Caudate nucleus (tissue), 63 donors: ENCODE measurements at places on chromosomes 3 and 15.

DNA sequence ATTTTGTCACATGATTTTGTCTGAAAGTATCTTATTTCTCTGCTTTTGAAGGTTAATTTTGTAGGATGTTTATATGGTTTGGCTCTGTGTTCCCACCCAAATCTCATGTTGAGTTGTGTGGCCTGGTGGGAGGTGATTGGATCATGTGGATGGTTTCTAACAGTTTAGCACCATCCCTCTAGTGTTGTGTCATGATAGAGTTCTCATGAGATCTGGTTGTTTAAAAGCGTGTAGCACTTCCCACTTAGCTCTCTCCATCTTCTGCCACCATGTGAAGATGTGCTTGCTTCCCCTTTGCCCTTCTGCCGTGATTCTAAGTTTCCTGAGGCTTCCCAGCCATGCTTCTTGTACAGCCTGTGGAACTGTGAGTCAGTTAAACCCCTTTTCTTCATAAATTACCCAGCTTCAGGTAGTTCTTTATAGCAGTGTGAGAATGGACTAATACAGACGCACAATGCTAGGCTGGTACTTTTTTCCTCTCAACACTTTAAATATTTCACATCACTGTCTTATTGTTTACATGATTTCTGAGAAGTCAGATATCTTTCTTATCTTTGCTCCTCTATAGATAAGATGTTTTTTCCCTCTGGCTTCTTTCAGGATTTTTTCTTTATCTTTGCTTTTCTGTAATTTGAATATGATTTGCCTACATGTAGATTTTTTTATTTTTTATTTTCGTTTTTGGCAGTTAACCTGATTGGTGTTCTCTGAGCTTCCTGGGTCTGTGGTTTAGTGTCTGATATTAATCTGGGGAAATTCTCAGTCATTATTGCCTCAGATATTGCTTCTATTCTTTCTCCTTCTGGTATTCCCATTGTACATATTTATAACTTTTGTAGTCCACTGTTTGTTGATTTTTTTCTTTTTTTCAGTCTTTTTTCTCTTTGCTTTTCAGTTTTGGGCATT lies 22.2 kb downstream of the BTD start:
- no peak for DNase-seq

DNA sequence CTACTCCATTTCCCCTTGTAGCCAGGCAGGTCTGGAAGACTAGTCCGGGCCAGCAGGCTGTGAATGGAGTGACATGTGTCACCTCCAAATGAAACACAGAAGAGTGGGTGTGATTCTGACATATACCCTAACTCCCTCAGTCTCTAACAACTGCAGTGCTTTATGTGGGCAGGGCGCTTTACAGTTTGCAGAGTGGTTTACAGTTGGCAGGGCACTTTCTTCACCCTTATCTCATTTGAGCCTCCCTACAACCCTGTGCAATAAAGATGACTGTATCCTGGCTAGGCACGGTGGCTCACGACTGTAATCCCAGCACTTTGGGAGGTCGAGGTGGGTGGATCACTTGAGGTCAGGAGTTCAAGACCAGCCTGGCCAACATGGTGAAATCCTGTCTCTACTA lies 176.3 kb downstream of the RAB11A start:
- DNase-seq = no peak

DNA sequence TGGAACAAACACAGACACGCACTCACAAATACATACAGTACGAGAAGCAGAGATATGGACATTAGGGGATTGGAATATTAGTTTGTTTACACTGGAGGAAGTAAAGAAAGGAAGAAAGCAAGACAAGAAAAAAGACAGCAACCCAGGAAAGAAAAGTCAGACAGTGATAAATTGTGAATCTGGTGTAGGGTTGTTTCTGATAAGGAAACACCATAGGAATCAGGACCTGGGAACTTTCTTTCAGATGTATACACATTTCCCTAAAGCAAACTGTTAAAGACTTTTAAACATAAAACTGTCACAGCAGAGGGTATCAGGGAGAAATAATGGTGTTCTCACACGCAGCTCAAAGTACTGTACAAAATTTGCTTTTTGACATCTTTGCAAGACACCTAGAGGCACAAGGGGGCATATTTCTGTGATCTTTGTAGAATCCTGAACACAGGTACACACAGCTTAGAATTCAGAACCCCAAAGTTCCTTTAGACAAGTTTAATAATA lies 153.7 kb downstream of the TUSC7 start:
- no peak for DNase-seq

DNA sequence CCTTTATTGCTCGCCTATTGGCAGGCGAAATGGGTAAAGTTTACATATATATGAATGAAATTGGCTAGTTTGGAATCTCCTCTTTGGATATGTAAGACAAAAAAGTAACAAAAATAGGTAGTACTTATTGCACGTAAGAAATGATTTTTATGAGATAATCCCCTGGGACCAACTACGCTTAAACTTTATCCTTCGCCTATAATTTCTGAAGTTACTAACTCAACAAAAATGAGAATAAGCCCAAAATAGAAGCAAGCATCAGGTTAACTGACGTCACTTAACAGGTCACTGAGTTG lies 438 bp upstream of the SLC49A4 start:
- no peak for DNase-seq

DNA sequence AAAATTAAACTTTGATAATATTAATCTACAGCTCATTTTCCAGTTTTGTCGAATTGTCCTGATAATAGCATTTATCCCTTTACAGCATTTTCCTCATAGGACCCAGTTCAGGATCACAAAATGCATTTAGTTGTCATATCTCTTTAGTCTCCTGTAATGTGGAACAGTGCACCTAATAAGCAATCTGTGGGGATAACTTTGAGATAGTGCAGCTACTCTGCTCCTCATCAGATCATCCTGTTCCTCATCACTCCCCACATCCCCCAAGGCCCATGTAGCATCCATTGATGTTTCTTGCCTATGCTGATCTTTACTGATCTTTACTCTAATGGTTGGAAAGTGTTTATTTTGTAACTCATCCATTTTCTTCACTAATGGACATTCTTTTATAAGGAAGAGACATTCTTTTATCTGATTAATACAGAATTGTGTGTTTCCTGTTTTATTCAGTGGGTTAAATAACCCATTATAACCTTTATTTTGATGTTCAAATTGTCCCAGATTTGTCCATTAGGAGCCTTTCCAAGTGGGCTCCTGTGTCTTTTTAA lies 7.5 kb downstream of the RNF111 start:
- no peak for DNase-seq

DNA sequence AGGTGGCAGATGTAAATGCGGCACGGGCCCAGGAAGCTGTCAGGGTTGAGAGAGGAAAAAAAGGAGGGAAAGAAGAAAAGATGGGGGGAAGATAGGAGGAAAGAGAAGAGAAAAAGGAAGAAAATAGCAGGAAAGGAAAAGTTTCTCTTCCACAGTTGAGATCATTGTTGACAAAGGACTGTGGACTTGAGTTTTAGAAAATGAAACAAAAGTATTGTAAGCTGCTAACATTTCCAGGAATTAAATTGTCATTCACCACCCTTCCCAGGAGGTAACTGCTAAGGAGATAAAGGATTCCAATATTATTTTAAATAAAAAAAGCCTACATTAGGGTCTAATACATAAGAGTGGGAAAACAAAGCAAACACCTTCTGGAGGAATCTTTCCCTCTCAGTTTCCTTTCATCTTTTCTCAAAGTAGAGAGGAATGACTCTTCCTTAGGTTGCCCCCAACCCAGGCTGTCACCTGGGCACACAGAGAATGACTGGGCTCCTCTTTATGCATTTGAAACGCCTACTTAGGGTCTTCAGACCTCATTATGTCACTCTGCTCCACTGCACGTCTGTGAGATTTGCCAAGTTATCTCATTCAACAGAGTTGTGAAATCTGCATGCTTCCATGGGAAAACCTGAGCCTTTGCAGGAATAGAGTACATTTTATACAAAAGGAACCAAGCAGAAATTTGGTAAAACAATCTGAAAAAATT lies 194.0 kb downstream of the TNIK start:
- no peak for DNase-seq

DNA sequence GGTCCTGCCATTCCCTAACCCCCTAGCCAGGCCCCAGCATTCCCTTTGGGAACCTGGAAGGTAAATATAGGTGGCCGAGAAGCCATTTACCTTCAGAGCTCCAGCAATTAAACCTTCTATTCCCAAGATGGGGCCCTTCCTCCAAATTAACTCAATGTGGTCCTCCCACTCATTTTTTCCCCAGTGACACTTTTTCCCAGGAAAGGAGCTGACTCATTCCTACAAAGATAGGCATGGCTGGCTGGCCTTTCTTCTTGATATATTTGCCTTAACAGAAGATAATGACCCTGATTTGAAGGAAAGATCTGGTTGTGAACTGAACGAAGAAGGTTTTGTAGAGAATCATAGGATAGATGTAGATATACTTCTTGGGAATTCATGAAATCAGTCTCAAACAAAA lies 279.0 kb upstream of the VEPH1 start:
- DNase-seq = no peak

DNA sequence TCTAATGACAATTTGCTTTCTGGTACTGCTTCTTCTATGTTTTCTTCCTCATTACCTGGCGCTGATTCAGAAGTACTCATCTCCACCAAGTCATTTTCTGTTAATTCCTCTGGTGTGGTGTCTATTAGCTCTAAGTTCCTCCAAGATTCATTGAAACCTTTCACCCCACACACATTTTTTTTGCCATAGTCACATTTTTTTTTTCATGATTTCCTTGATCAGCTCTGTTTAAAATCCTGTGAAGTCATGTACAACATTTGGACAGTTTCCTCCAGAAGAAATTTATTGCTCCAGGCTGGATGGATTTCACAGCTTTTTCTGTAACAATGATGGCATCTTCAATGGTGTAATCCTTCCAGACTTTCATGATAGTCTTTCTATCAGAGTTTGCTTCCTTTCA lies 243.2 kb upstream of the VEPH1 start:
- DNase-seq = no peak

GRCh38 chr15:56293495-56294292 lies 50.0 kb upstream of the RFX7 start:
- no peak for DNase-seq

GRCh38 chr3:62161371-62161770 lies 212.0 kb downstream of the FEZF2 start:
- no peak for DNase-seq

- no peak for DNase-seq
Measured at GRCh38 chr15:84821501-84822021, 4.4 kb downstream of the ALPK3 start.

- DNase-seq = no peak
Measured at GRCh38 chr3:122774564-122774963, 19.1 kb downstream of the HSPBAP1 start.
